Upper lobe of left lung (tissue), 6 donors: ENCODE measurements at places on chromosomes 1 and 21. TPM values are rescaled to one million over a fixed set of nuclear protein-coding genes. Genes with fewer than 3 reads are reported as not detected.

DNA sequence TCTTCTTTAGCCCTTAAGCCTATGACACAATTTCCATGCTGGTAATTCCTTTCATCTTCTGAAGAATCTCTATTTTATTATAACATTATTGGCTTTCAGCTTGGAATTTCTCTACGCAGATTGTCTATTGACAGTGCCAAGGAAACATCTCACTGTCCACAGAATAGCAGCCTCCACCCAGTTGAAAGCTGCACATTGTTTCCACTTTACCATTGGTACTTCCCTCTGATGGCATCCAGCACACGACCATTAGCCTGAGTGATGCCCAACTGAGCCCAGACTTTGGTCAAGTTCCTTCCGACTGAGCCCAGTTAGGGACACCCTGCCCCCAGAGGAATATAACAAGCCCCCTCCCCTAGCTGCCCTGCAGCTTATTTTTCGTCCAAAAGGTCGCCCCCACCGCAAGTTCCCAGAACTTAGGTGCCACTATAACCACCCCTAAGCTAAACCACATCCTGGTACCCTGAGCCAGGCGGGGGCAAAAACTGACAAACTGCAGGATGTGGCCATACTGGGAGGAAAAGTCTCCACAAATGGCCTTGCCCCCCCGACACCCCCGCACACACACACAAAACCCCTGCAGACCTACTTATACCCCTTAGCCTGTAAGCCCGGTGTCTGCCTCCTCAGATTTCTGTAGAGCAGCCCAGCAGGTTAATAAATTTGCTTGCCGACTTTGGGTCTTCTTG, 13.2 kb downstream of the GBP5 start:
- no peak for DNase-seq

DNA sequence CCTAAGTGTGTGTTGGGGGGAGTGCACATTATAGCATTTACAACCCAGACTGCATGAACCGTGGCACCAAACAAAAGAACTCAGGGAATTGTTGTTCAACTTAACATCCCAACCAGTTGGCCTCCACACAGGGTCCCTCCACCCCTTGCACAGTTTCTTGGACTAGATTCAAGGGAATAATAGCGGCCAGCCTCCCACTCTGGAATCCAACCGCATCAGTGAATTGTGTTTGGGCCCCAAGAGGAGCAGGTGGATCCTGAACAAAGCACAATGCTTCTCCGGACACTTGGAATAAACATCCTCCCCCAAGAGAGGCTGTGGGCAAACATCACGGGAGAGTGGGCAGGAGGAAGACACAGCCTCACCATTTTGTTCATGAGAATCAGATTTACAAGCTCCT, 18.2 kb downstream of the CD34 start:
- DNase-seq = no peak

- DNase-seq = no peak
Observed at GRCh38 chr21:19702726-19703125, 1295.5 kb upstream of the NCAM2 start.

DNA sequence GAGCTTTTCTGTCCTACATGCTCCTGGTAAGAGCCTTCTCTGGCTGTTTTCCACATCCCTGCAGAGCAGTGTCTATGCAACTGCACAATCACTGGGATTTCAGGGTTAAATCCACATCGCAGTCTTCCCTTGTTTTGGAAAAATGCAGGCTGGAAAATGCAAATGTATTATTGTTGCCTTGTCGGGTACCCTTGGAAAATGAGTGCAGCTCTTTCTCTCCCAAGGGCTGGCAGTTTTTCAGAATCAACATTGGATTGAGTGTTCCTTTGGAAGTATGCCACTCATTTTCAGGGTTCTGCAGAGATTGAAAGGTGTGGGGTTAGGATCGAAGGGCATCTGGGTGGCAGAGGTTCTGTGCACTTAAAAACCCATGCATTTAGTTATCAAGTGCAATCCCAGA, 3.2 kb downstream of the NOS1AP start:
- DNase-seq = no peak

DNA sequence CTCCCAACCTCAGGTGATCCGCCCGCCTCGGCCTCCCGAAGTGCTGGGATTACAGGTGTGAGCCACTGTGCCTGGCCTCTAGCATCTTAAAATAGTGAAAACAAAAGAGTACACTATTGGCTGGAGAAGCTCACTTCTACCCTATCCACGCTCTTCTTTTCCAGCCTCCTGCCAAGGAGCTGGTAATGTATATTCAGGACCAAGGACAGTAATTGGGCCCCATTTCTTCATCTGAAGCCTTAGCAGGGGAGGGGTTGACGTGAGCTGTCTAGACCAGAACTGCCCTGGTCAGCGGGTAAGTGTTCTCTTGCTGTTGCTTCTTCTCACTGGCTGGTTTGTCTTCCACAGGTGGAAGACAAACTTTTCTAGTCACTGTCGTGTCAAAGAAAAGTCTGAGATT, 70.2 kb downstream of the DNM3 start:
- DNase-seq = no peak

DNA sequence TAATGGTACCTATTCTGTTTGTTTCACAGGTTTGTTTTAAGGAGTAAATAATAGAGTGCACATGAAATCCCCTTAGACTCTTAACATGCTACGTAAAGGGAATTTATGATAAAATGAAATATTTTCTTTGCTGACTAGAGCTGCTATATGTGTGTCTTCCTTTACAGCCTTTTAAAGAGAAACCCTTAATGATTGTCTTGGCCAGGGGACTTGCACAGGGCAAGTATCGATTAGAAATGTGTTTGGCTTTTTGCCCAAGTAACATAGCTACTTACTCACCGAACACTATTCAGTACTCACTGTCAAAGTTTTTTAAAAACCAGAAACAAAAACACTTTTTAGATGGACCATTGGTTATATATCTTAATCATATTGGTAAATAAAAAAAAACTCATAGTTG, 71.3 kb upstream of the KIAA1614 start:
- no peak for DNase-seq

GRCh38 chr21:45379901-45380330, 25.0 kb upstream of the COL18A1 start:
- DNase-seq = peak; percentile 57

- no peak for DNase-seq
Observed at GRCh38 chr21:42387164-42387563, 8.7 kb downstream of the TMPRSS3 start.

- no peak for DNase-seq
Observed at GRCh38 chr1:177172866-177173265, 2.1 kb downstream of the BRINP2 start.

- DNase-seq = no peak
Observed at GRCh38 chr1:67651031-67651430, 34.0 kb upstream of the GADD45A start.

DNA sequence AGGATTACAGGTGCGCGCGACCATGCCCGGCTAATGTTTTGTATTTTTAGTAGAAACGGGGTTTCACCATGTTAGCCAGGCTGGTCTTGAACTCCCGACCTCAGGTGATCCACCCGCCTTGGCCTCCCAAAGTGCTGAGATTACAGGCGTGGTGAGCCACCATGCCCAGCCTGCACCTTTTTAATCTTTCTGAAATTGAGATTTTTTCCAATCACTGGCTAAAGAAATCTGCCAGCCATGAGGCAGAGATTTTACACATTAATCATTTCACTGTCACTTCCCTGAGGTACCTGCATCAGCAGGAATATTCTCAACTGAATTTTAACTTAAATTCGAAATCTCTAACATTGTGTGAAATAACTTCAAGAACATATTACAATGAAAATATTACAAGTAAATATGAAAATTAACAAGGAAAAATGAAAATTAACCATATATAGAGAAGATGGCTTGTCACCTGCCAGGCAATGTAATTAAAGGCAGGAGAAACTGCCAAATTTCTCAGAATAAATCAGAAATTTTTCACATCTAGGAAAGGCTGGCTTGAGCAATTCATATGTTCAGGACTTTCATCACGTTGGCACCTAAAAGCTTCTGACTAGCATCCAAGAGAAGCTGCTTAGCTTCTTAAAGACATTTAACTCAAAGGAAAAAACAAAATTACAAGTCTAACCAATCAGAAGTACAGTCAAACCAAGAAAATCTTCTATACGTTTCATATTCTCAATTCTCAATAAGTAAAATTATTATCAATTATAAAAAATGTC, 5.9 kb downstream of the ANKRD13C start:
- DNase-seq = no peak

DNA sequence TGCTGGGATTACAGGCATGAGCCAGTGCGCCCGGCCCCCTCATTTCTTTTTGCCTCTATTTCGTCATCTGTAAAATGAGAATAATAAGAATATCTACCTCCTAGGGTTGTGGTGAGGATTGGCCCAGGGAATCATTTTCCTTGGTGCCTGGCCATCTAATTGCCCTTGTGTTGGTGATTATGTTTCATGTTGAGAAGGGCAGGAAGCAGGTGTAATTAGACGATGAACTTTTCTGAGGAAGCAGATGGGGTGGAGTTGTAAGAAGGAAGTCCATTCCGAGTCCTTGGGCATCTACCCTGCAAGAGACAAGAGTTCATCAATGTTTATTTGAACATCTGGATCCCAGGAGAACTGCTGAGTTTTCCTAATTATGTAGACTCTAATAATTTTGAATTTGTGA, 38.7 kb upstream of the NEK2 start:
- DNase-seq = no peak

GRCh38 chr1:220121791-220122530, 28.0 kb downstream of the IARS2 start:
- no peak for DNase-seq

DNA sequence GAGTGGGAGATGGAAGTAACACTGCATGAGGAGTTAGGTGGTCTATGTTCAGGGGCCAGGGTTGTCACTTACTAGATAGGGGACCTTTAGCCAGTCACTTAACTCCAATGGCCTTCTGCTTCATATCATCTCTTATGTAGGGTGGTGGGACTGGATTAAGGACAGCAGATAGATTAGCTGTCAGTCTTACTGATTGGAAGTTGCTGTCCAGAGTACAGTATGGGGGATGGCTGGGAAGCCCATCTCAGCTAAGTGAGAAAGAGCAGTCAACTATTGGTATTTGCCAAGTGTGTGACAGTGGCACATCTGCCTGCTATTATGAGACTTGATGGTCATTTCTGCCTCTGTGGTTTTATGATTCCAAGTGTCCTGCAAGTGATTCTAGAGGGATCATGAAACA, 130.9 kb downstream of the FGGY start:
- no peak for DNase-seq

CELSR2 gene
- 7.1 TPM for total RNA-seq

AMIGO1 gene
- 11.8 TPM for total RNA-seq

COL24A1 gene
- total RNA-seq = 0.69 TPM

ATAD3A gene
- 24.2 TPM for total RNA-seq

CADM3 gene
- 3.5 TPM for total RNA-seq

NRDC gene
- 102 TPM for total RNA-seq

C8B gene
- 1.3 TPM for total RNA-seq
